Activated naive CD4-positive, alpha-beta T cell treated with anti-CD3 and anti-CD28 coated beads, Interleukin-2, amount 50 U/mL, for 72 hours (primary cell): ENCODE measurements at places on chromosomes 1 and 21. TPM values are rescaled to one million over a fixed set of nuclear protein-coding genes. Genes with fewer than 3 reads are reported as not detected.

The NOTCH2 gene
- total RNA-seq, result 42.6 TPM

The LYPD8 gene
- total RNA-seq, result not detected

The CADM3 gene
- total RNA-seq, result not detected

The COL9A2 gene
- 7.0 TPM for total RNA-seq

DNA sequence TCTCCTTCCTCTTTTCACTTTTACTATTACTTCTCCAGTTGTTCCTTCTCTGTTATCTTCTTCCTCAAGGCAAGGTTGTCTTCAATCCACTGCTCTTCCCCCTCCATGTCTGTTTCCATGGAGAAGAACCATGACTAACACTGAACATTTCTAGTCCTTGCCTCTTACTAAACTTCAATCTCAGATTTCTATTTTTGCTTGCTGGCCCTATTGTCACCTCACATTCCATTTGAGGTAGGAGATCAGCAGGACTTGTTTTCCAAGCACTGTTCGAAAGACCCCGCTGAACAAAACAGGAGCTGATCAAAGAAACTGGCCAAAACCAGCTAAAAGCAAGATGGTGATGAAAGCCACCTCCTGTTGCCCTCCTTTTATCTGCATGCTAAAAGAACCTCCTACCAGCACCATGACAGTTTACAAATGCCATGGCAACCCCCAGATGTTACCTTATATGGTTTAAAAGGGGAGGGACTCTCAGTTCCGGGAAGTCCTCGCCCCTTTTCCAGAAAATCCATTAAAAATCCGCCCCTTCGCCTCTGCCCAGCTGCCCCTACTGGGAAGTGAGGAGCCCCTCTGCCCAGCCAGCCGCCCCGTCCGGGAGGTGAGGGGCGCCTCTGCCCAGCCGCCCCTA is 22.6 kb downstream of the GON4L start:
- DNase-seq, result no peak

DNA sequence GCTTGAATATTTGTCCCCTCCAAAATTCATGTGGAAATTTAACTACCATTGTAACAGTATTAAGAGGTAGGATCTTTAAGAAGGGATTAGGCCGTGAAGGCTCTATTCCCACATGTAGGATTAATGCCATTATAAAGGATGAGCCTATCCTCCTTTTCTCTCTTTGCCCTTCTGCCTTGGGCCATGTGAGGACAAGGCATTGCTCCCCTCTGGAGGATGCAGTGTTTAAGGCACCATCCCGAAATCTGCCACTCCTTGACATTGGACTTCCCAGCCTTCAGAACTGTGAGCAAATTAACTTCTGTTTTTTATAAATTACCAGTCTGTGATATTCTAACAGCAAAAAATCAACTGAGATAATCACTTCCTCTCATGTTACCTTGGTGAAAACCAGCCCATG is 124.4 kb downstream of the TOMM20 start:
- DNase-seq, result no peak

GRCh38 chr1:21189421-21189820 is 12.7 kb upstream of the EIF4G3 start:
- DNase-seq, result no peak

DNA sequence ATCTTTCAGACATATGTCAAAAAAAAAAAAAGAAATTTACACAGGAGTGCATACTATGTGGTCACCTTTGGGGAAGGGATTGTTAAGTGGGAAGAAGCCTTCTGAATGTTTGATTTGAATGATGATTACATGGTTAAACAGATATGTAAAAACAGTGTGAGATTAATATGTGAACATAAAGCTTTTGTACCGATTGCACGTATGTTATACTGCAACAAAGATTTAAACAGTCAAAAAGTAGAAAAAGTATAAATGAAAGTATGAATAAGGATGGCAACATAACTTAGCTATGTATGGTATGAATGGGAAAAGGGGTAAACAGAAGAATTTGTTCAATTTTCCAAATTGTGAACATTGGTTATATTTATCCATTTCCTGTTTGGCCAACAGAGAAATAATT is 10.0 kb upstream of the PLPP3 start:
- DNase-seq, result no peak

- DNase-seq, result no peak
These were observed 2.3 kb downstream of the OR14K1 start for GRCh38 chr1:247740721-247741120.

GRCh38 chr1:232622378-232622777 is 7.6 kb downstream of the SIPA1L2 start:
- no peak for DNase-seq

- no peak for DNase-seq
These were observed 1046.2 kb downstream of the BRINP3 start for GRCh38 chr1:189431447-189431846.

DNA sequence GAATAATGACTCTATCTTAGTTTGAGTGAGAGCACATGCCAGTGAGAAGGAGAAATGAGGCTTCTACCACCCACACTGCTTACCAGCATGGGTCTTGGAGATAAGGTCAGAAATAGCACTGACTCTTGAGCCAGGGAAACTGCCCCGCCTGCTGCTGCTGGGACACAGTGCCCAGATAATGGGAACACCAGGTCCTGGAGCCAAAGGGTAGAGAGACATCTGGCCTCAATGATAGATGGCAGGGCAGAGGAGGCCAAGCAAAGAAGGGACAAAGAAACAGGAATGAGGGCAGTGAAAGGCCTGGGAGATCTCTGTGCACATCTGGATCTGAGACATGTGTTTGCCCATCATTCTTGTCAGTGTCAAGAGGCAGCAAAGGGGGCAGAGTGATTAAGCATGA is 97.4 kb downstream of the MIS18A start:
- DNase-seq, result no peak

- DNase-seq, result no peak
These were observed 9.4 kb downstream of the PRDM16 start for GRCh38 chr1:3078430-3078861.
